ENCODE measurements at places on chromosomes 2 and 18.

DNA sequence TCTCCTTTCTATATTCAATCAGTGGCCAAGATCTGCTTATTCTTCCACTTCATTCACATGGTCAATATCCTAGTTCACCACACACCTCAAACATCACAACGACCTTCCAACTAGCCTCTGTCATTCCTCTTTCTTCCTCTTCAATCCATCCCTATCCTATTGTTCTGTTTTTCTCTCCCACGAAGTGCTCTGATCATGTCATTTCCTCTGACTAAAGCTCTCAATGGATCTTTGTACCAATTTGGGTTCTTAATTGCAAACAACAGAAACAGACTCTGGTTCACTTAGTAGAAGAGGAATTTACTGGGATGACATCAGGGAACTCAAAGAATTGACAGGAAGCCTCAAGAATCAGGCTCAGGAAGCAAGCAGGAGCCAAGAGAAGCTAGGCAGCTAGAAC lies 23.5 kb downstream of the WNT10A start:
- DNase-seq = no peak

DNA sequence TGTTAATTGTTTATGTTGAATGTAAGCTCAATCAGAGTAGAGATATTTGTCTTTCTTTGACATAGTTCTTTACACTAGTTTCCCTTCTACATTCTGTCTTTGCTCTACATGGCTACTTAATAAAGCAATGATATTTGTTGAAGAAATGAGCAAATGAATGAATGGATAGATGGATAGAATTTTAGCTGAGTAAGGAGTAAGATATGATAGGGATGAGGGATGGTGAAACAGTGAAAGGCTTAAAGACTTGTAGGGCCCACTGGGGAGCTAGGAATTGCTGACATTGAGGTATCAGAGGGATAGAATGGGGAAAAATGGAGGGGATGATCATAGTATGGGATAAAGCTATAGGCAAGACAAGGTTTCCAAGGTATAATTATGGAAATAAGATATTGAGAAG lies 361.6 kb upstream of the SPHKAP start:
- no peak for DNase-seq

GRCh38 chr2:102025583-102026267 lies 34.0 kb downstream of the IL1R2 start:
- DNase-seq = no peak

GRCh38 chr2:132797071-132797470 lies 127.1 kb upstream of the LYPD1 start:
- DNase-seq = no peak

DNA sequence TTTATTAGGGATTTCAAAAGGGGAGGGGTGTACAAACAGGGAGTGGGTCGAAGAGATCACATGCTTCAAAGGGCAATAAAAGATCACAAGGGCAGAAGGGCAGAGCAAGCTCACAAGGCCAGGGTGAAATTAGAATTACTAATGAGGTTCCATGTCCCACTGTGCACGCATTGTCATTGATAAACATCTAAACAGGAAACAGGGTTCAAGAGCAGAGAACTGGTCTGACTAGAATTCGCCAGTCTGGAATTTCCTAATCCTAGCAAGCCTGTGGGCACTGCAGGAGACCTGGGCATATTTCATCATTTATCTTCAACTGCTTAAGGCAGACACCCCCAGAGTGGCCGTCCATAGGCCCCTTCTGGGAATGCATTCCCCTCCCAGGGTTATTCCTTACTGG lies 408.2 kb downstream of the ZNF804A start:
- DNase-seq = no peak

DNA sequence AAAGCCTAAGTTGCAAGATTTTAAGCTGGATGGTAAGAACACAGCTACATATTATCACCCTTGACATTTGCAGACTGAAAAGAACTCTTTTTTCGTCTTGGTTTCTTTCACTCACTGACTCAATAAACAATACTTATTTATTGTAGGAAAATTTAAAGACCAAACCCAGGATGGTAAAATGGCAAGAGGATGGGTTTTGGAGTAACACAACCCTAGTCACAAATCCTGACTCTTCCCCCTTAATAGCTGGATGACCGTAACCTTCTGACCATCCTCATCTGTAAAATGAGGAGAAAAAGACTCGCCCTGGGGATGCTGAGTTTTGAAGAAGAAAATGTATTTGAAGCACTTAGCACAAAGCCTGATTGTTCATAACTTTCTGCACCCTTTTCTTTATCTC lies 48.3 kb downstream of the ZC3H15 start:
- no peak for DNase-seq

DNA sequence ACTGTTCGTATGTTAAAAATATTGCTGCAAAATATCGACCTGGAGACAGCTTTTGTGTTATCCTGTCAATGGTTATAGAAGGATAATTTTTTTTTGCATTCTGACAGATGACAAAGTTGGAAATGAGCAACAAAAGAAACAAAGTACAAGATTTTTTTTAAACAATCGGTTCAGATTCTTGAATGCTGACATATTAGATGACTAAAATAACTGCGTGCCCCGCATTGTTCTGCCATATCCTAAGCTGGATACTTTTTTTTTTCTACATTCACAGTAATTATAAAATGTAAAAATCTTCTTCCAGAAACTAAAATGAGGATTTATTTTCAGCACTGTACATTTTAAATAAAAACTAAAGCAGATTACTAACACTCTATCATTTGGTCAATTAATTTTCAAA lies 67.1 kb downstream of the ABCG8 start:
- DNase-seq = no peak

DNA sequence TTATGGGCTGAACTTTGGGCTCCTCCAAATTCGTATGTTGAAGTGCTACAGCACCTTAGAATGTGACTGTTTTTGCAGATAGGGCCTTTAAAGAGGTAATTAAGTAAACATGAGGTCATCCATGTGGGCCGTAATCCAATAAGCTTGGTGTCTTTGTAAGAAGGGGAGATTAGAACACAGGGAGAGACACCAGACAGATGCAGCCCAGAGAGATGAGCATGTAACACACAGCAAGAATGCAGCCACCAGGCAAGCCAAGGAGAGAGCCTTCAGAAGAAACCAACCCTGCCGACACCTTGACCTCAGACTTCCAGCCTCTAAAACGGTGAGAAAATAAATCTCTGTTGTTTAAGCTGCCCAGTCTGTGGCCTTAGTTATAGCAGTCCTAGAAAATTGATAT lies 74.3 kb downstream of the HRH4 start:
- DNase-seq = no peak

- no peak for DNase-seq
Observed at GRCh38 chr2:86806059-86806857, 15.5 kb upstream of the CD8A start.

DNA sequence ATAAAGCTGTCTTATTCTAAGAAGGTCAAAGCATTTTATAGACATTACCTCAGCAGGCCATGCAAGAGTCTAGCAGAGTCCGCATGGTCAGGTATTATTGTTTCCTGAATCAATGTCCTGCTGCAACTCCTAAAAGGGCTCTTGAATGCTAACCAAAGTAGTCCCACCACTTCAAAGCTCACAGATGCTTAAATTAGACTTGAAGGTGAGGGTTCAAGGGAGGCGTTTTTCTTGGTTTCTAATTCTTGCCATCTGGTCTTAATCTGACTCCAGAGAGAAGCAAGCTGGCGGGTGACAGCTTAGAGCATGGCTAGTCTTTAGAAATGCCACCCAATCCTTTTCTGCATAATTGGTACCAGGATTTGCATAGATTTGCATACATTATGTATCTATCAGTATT lies 226.3 kb downstream of the MREG start:
- no peak for DNase-seq

GRCh38 chr2:6730003-6730402 lies 135.7 kb downstream of the CMPK2 start:
- no peak for DNase-seq

DNA sequence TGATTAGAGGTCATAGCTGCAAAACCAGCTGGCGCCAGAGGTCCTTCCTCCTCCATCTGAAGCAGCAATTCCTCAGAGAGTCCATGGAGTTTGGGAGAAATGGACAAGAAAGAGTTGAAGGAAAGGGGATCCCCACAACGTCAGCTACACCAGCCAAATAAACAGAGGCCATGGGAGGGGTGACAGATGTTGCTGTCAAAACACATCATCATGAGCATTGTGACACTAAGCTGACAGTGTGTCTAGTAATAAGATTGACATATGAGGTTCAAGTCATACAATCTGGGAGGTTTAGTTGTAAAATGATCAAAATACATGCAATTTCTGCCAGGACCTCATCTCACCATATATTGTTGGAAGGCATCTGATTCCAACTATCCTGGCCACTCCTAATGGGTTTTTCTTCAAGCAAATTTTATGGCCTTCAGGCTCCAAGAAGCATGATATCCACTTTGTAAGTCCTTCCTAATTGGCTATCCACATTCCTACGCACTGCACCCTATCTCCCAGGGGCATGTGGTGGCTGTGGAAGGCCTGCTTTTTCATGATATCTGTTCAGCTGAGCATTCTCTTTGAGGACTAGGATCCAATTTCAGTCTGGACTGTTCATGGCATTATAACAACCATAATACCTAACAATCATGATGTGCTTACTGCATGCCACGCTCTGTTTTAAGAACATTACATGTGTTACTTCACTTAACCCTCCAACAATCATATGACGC lies 335.0 kb upstream of the ID2 start:
- DNase-seq = no peak

DNA sequence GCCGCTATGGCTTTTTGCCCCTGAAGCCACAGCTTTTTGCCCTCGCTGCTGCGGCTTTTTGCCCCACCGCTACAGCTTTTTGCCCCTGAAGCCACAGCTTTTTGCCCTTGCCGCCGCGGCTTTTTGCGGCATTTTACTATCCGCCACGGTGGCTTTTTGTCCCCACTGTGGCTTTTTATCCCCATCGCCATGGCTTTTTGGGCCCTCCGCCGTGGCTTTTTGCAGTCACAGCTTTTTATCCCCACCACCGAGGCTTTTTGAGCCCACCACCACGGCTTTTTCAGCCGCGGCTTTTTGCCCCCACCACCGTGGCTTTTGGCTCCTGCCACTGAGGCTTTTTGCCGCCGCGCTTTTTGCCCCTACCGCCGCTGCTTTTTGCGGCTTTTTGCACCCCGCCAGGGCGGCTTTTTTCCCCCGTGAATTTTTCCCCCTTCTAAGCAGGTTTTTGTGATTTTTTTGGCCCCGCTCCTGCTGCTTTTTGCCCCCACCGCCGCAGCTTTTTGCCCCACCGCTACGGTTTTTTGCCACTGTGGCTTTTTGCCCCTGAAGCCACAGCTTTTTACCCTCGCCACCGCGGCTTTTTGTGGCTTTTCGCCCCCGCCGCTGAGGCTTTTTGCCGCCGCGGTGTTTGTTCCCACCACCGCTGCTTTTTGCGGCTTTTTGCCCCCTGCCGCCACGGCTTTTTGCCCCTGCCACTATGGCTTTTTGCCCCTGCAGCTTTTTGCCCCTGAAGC lies 2797.2 kb upstream of the TEKT4 start:
- no peak for DNase-seq

DNA sequence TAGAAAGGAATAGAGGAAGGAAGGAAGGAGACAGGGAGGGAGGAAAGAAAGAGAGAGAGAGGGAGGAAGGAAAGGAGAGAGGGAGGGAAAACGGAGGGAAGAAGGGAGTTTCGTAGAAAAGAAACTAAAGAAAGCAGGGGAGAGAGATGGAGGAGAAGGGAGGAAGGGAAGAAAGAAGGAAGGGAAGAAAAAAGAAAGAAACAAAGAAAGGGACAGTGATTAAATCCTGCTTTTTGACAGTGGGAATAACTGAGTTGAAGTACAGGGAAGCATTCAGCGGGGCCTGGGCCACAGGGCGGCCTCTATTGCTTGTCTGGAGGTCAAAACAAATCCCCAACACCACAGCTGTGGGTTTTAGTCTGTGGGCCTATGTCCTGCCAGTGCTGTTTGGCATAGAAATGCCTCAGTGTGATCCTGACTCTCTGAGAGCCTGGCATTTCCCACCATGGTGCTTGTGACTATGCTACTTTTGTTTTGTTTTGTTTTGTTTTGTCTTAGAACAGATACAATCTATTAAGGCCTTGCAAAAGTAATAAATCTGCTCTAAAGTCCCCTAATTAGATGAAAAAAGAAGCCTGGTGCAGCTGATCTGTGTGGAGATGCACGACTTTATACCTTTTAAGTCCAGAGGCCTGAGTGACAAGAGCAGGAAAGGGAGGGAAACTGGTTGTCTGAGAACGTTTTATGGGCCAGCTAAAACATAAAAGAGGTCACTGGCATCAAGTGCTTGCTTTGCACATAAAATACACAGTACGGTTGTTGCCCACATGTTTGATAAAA lies 40.0 kb downstream of the IL1RL2 start:
- no peak for DNase-seq

DNA sequence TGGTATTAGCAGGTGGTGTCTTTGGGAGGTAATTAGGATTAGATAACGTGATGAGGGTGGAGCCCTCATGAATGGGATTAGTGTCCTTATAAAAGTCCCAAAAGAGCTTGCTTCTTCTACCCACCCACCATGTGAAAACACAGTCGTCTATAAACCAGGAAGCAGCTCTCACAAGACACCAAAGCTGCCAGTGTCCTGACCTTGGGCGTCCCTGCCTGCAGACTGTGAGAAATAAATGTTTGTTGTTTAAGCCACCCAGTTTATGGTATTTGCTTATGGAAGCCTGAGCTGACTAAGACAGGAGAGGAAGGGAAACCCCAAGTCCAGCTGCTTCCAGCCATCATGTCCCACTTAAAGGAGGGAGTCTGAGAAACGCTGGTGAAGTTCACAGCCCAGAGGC lies 13.6 kb downstream of the ADI1 start:
- no peak for DNase-seq

DNA sequence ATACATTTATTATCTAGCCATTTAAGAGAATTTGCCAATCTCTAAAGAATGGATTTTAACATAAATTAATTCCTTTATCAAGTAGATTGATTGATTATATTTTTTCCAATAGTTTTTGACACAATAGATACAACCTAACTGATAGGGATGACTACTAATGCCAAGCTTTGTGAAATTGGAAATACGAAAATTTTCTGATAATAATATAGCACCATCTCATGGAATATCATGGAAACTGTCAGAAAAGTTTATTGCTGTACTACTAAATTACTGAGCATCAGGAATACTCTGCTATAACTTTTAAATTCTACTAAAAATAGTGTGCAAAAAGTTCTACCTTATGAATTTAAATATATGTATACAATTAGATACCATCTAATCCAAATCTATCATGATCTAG lies 101.8 kb upstream of the MAP2 start:
- no peak for DNase-seq

GRCh38 chr2:162716122-162716521 lies 122.4 kb downstream of the KCNH7 start:
- DNase-seq = no peak
